ENCODE measurements at places on chromosomes 13 and 19.

GRCh38 chr19:54133312-54133956 lies 4.1 kb upstream of the CNOT3 start:
- peak; percentile 64 for DNase-seq

DNA sequence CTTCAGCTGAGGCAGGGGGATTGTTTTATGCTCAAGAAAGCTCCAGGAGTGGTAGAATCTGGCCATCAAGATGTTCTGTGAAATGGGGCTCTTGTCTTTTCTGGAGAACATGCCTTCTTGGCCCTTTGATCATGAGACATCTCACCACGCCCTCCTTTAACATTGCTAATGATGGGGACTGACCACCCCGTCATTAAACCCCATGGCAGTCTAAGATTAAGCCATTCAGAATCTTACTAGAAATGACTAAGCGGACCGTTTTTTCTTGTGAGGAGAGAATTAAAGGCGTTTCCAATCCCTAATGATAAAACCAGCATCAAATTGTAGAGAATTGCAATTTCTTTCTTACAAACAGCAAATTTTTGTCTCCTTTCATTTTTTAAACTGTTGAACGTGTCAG lies 89.4 kb downstream of the COL4A2 start:
- DNase-seq, result no peak

DNA sequence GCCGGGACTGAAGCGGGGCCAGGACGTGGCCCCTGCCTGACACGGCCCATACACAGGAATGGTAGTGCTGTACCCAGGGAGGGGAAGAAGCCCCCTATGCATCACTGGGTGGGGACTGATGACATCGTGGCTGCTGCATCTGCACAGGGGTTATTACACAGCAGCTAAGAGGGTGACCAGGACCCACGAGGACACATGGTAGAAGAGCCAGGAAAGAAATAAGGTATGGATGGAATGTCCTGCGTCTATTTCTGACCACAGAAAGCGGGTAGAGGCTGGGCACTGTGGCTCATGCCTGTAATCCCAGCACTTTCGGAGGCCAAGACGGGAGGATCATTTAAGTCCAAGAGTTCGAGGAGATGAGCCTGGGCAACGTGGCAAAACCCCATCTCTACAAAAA lies 24.1 kb downstream of the DCAF15 start:
- no peak for DNase-seq

DNA sequence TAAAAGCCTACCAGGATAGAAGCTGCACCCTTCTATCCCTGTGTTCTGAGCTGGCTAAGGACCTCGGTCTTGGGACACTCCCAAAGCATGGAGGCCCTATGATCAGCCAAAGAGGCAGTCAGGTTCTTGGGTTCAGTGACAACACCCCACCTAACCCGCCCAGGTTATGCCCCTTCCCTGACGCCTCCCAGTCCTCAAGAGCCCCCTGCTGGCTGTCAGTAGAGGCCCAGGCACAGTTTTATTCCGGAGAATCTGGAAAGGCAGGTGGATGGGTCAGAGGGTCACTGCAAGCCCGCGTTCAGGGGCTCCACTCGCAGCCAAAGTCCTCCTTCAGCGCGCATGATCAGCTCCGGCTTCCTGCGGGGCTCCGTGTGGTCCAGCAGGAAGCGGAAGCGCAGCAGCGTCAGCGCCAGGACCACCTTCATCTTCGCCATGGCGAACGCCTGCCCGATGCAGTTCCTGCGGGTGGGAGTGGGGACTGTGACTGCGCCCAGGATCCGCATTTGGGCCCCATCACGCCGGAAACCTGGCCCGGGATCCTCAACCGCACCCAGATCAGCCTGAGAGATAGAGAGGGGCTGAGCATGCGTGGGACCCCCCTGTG lies 22.3 kb downstream of the OR10H3 start:
- no peak for DNase-seq

DNA sequence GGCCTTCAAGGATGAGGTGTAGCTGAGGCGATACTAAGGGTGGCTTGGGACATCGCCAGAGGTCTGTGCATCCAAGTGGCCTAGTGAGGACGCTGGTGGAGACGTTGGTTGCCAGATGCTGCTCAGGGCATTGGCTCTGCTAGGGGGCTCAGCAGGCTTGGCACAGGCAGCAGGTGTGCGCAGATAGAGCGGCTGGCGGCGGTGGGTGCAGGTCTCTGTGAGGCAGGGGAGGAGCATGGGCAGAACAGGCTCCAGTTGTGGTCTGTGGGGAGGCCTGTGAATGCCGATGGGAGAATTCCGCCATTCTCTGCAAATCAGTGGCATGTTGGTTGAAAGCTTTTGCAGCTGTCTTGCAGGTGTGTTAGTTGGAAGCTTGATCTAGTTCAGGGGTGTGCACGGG lies 21.2 kb downstream of the PRAM1 start:
- DNase-seq, result no peak

DNA sequence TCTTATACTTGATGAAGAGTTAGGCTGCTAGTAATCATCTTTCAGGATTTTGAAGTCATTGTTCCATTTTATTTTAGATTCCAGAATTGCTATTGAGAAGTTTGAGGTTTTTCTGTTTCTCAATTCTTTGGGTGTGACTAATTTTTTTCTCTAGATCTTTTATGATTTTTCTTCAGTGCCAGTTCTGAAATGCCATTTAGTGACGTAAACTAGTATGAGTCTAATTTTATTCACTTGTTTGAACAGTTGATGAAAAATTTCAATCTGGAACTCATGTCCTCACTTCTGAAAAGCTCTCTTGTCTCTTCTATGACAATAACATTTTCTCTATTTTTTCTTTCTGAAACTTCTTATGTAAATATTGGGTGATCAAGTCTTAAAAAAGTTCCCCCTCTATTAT lies 188.5 kb upstream of the HTR2A start:
- DNase-seq, result no peak

GRCh38 chr13:40986101-40986856 lies 32.8 kb downstream of the ELF1 start:
- DNase-seq, result no peak

GRCh38 chr13:44032802-44033201 lies 153.1 kb downstream of the LACC1 start:
- DNase-seq, result no peak

DNA sequence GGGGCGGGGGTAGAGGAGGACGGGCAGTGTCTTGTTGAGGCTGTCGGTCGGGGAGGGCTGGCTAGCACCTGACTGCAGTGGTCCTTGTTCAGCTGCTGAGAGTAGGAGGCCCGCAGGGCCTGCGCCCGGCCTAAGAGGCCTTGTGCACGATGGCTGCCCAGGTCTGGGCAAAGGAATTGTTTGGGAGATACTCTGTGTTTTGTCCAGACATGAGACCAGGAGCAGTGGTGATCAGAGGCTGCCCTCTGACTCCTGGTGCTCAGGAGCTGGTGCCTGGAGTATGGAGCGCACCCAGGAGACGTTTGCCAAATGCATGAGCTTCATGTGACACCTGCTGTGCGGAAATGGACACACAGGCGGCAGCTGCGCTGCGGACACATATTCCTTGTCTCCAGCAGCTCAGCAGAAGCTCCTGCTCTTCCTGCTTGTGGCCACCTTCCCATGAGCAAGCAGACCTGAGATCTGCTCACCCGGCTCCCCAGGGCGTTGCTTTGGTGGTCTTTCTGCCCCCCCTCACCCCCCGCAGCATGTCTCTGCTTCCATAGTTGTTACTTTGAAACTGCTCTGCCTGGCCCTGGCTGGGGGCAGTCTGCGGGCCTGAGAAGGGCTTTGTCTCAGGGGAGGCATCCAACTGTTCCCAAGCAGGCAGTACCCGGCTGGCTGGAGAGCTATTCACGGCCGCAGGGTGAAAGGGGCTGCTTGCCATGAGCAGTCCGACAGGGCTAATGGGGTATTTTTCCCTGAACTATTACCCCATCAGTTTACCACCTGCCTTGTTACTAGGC lies 163.9 kb downstream of the TEX29 start:
- DNase-seq, result peak; percentile 62

- DNase-seq, result peak; percentile 48
Observed at GRCh38 chr19:55384131-55384919, at the start of gene TMEM238. Gene TMEM238, minus strand, starts transcription at chr19:55384292. Its CDS starts 33 bp downstream, at chr19:55384259.

DNA sequence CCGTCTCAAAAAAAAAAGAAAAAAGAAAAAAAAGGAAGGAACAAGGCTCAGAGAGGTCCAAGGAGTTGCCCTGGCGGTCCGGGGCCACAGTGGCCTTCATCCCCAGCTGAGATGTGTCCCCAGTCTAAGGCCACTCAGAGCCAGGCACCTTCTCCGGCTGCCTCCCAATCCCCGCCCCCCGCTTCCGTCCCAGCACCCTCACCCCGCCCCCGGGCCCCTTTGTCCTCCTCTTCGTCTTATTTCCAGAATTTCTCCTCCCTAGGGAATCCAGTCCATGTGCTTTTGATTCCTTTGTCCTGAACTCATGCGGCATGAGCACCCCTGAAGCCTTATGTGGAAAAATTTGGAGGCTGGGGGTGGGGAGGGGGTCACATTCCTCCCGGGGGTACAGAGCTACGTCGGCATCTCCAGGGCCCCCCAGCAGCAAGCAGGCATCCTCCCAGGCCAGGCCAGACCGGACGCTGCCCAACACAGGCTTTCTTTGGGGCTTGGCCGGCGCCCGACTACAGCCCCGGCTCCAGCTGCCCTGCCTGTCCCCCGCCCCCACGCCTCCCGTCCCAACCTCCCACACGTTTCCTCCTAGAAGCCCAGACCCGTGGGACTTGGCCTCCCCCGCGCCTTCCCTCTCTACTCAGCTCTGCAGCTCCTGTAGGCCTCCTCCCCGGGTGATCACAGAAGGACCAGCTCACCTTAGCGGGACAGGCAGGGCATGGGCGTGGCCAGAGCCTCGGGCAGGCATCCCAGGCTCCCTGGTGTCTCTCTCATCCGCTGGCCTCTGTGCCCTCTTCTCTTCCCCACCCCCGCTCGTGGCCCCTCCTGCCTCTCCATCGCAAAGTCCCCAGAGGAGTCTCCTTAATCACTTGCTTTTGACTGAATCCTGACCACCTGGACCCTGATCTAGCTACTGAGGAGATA lies 17.8 kb upstream of the ADGRE5 start:
- DNase-seq, result peak; percentile 20

DNA sequence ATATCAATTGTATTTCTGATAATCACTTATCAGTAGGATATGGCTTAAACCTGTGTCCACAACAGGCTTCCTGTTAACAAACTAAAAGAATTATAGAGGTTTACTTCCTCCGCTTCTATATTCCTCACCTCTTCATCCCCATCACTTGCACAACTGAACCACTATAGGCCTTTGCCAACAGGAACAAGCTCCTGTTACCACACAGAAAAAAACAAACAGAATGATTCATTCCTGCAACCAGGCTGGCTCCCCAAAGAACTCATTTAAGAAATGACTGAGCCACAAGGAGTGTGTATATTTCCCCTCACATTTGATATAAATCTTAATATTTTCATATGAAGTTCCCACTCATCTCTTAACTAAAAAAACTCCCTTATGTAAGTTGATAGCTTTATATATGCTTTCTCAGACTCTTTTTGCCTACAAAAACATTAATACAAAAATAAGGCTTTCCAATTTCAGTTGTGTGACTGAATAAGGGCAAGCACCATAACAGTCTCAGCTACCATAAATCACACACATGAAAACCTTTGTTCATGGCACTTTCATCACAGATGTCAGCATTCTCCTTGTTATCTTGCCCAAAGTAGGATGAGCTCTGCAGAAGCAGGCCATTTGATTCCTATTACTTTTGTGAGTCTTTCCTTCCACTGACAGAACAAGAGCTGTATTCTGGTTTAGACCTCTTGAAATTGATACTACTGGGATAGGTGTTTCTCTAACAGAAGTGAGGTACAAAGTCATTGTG lies 366.8 kb downstream of the SLITRK1 start:
- no peak for DNase-seq

- DNase-seq, result no peak
Observed at GRCh38 chr13:33144358-33144784, 128.1 kb downstream of the KL start.

- DNase-seq, result no peak
Observed at GRCh38 chr13:83691966-83692365, 190.3 kb downstream of the SLITRK1 start.

DNA sequence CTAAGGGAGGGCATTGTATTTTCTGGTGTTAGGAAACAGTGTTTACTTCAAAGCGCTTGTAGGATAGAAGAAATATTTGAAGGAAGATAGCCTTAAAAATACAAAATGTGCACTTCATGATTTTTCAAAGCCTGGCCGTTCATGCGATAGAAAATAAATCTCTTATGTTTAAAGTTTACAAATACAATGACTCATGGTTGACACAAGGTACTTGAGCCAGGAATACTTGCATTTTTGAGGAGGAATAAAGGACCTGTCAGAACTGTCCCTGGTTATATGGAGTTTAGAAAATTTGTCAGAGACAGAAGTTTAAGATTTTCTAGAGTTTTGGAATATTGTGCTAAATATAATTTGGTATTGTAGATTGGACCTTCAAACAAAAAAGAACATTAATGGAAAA lies 1223.2 kb upstream of the SLC10A2 start:
- DNase-seq, result no peak

All from NCI-H510A treated with DMSO at 0.1 percent for 48 hours (cell line).